ENCODE measurements at places on chromosomes 11 and 22.

DNA sequence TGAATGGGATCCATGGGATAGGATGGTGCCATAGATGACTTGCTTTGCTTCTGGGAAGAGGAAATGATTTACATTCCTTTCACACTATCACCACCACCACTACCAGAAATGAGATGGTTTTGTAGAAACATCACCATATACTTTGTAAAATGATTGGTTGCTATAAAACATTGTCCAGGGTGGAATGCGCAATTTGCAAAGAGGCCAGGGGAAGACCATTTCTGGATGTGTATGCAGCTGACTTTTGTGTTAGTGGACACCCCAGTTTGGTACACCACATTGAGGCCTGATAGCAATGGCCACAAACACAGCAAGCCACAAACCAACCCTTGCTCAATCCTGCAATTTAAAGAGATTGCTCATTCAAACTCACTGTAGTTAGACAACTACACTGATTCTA is 56.7 kb upstream of the RCN1 start:
- DNase-seq = no peak

- DNase-seq = no peak
Observed at GRCh38 chr11:44313761-44314489, 4.0 kb upstream of the ALX4 start.

GRCh38 chr22:22241554-22241898 is 3.1 kb upstream of the VPREB1 start:
- DNase-seq = no peak

- DNase-seq = no peak
Observed at GRCh38 chr22:22939588-22940368, 52.2 kb downstream of the IGLL5 start.

- no peak for DNase-seq
Observed at GRCh38 chr11:8261291-8261690, 2.4 kb downstream of the LMO1 start.

DNA sequence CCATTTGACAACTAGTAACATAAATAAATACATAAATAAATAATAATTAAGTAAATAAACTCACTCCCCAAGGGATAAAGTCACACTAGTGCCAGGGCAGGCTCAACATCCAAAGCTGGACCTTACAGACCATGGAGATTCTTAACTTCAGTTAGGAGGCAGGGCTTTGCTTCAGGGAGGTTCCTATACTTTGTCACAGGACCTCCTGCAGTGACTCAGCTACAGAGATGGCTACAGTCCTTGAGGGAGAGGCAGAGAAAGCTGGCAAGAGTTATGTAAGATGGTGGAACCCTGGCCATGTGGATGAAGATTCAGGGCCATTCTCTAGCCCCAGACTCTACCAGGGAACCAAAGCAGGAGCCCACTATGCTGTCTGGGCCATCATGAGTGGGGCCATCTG is 74.1 kb upstream of the CADM1 start:
- DNase-seq = no peak

GRCh38 chr22:44151676-44152075 is 29.0 kb upstream of the PARVG start:
- no peak for DNase-seq

DNA sequence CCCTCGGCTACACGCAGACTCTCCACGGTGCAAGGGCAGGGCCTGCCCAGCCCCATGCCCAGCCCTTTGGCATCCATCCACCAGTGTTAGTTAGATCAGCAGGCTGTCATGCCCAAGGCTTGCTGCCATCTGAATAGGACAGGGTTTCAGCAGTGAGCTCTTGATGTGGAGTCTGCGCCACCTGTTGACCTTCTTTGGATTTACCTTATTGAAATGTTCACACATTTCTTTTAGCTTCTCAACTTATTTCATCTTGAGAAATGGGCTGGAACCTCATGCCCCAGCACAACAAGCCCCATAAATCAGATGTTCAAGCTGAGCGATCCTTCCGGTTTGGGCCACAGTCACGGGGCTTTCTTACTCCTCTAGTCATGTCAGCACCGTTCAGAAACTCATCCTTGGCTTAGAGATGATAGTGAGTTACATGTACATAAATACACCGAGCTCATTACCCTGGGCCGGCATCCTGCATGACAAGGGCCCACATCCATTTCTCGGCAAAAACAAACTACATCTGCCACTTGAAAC is 61.7 kb downstream of the PARVB start:
- DNase-seq = no peak

GRCh38 chr22:48299124-48299523 is 1528.5 kb downstream of the BRD1 start:
- DNase-seq = no peak

GRCh38 chr11:35011389-35011788 is 95.0 kb downstream of the PDHX start:
- no peak for DNase-seq

DNA sequence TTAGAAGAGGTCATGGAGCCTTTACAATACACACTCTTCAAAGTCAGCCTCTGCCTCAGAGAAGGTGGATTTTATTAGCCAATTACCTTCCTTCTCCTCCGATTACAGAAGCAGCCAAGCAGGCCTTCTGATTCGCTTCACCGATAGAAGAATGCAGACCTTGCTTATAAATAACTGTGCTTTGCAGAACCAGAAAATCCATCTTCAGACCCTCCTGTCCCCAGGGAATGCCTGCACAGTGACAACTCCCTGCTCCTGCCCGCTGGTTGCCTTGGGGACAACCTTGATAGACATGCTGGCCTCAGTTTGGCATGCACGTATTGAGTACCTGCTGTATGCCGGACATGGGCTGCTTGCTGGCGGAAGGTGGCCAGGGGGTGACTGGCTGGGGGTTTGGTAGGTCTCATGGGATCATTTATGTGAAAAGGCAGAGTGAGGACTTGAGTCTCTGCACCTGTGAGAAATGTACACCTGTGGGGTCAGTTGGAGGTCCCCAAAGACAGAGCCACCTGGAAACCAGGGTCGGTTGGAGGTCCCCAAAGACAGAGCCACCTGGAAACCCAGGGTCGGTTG is 1238.7 kb downstream of the BRD1 start:
- DNase-seq = no peak

Data from neural crest cell (in vitro differentiated cells).